ENCODE measurements at places on chromosomes 2 and 18.

DNA sequence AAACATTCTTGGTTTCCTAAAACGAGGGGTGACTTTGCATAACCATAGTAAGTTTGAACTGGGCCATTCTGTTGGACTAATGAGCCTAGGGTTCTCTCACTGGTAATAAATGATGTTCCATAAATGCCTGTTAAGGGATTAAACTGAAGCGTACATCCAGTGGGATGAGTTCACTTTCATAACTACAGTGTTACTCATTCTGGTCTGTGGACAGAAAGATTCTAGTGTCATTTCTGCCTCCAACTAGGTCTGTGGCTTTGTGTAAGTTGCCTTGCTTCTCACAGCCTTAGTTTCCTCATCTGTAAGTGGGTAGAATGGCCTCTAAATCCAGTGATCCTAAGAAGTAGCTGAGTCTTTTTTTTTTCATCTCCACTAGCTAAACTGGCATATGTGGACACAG, 1860.6 kb upstream of the PIK3C3 start:
- DNase-seq = peak; percentile 48

DNA sequence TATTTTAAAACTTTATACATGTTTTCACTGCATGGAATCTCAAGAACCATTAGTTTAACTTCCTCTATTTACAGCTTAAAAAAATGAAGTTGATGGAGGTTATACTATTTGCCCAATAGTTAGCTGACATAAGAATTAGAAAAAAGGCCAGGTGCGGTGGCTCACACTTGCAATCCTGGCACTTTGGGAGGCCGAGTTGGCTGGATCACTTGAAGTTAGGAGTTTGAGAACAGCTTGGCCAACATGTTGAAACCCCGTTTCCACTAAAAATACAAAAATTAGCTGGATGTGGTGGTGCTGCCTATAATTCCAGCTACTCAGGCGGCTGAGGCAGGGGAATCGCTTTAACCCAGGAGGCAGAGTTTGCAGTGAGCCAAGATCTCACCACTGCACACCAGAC, 125.1 kb upstream of the CDH19 start:
- DNase-seq = no peak

GRCh38 chr2:46512185-46512584, 32.8 kb downstream of the TMEM247 start:
- no peak for DNase-seq

GRCh38 chr2:3594493-3595281, at the start of gene COLEC11:
COLEC11 (plus strand) TSS chr2:3595112; CDS start chr2:3604341, 9,229 bp downstream.
- peak; percentile 11 for DNase-seq

GRCh38 chr18:76686737-76687231, 135.6 kb upstream of the ZNF236 start:
- DNase-seq = peak; percentile 61

DNA sequence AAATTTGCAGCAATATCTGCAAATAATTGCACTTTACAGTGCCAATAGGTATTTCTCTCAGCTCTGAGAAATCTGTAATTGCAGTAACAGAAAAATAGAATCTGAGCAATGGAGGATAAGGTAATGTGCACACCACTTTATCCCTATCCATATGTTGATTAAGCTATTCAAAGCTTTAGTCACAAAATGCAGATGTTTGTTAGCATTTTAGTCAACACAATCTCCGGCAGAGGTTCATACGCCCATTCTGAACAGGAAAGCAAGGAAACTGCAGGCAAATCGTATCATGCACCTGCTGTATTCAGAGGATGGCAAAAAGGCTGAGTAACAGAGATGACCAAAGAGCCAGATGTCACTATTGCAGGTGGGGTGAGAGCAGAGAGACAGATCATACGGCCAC, 566.2 kb upstream of the CDH2 start:
- DNase-seq = no peak

DNA sequence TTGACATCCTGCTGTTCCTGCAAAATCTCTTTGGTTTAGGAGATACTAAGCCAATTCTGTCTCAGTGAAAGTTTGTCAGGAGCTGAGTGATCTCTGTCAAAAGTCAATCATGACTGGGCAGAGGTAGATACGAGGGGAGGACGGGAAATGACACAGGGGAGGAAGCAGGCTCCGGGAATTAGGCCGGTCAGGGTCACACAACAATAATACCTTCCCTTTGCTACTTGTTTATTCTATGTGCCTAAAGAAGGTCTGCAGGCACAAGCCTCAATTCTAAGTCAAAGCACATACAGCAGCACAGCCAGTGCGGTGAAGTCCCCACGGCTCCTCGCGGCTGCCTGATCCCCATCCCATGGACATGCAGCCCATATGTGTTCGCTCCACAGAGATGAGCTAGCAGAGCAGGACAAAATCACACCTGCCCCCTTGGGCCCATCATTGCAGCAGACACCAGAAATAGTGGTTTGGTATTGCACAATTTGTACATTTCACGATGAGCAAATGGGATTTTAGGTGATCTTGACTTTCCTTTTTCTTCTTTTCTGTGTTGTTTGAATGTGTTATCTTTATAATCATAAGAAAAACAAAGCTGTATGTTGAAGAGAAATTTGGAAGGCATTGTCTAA, 141.4 kb downstream of the VAPA start:
- no peak for DNase-seq

GRCh38 chr18:11019295-11020105, 129.9 kb downstream of the PIEZO2 start:
- DNase-seq = no peak

- DNase-seq = peak; percentile 86
Observed at GRCh38 chr2:189254268-189254883, 74.8 kb upstream of the COL5A2 start.

- no peak for DNase-seq
Observed at GRCh38 chr2:164039270-164039669, 303.5 kb upstream of the FIGN start.

DNA sequence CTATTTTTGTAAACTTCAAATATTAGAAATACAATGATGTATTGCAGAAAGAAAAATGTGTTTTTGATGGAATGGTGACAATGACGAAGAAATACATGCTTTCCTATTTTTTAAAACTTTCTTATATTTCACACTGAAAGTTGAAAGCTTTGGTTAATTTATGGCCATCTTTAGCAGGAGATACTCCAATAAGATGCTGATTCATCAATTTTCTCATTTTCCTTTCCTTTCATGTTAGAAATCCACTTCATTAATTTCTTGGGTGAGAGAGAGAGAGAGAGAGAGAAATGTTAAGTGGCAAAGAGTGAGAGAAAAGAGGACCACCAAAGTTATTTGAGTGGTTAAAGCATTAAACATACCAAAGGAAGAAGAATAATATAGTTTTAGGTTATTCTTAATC, 28.6 kb upstream of the MAP2 start:
- no peak for DNase-seq

DNA sequence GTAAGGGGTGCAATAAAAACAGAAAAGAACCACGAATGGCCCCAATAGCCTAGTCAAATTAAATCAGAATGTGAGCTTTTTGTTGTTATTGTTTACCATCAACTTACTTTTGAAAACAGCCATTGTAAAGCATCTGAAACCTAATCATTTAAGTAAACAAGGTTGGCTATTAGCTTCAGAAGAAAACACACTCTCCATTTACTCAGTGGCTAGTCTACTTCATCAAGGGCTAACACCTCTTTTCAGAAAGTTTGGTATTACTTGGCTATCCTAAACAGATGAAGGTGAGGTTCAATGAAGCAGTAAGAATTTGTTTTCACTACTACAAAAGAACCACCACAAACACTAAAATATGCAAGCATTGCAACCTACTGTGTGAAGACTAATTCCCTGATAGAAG, 398.0 kb downstream of the CDH2 start:
- DNase-seq = no peak

GRCh38 chr2:72676341-72677025, 149.3 kb downstream of the EXOC6B start:
- peak; percentile 26 for DNase-seq

DNA sequence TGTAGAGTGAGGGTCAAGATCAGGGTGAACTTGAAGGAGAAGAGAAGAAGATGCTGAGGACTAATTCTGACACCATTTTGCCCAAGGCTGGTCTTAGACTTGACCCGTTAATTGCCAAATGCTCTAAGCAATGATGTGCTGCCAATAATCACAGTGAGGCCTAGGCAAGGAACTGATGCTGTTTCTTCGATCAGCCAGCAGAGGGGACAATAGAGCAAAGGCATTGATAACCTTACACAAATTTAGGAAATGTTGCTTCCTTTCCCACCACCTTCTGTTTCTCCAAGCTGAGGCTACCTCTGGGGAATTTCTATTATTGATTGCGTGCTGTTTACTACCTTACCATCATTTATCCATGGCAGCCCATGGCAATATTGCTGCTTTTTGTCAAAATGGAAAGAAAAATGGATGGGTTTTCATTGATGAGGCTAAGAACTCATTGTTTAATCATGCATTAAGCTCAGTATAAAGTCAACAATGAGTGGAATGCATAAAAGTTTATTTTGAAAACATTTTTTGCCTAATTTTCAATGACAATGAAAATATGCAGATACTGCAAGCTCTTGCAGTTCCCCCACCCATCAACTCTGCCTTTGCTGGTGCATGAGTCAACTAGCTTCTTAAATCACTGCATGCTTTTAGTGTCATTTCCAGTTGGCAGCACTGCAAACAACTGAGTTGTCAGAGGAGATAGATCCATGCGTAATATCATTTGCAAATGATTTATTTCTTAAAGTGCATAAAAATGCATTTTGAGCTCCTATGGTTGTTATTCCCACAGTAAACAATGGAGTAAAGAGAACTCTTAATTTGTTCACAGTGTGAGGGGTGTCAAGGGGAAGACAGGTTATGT, 116.4 kb upstream of the NYAP2 start:
- DNase-seq = peak; percentile 38

GRCh38 chr2:1374287-1374686, 39.0 kb upstream of the TPO start:
- DNase-seq = no peak

- no peak for DNase-seq
Observed at GRCh38 chr2:168392024-168392423, 64.0 kb upstream of the CERS6 start.

DNA sequence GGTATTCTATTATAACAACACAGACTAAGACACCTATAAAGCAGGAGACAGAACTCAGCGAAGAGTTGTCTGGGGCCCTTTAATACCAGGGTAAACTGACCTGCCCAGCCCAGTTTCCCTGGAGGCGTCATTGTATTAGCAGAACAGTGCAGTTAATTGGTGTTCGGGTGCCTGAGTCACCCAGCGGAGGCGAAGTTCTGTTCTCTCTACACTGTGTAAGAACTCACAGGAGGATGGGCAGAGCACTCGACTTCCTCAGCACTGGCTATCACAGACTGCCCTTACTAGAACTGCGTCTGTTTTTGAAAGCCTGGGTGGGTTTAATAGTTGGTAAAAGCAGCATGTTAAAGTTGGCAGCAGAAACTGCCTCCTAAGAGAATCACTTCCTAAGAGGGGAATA, 106.5 kb upstream of the ATP8B1 start:
- no peak for DNase-seq

GRCh38 chr2:59177748-59178147, 936.6 kb upstream of the FANCL start:
- no peak for DNase-seq

DNA sequence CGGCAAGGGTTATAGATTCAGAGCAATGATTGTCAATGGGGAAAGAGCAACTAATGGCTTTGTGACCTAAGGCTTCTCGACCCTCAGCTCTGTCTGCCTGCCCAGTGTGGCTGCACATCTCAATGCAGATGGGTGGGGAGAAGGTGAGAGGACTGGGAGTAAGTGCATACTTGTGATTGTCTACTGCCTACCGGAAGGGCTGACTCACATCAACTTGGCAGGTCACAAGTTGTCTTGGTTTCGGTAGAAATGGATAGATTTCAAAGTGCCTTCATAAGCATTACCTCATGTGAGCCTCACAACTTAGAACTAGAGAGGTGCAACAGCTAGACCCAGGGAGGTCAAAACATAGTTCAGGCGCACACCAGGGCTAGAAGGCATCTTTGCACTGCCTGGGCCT, 29.4 kb downstream of the STAT1 start:
- DNase-seq = peak; percentile 60

DNA sequence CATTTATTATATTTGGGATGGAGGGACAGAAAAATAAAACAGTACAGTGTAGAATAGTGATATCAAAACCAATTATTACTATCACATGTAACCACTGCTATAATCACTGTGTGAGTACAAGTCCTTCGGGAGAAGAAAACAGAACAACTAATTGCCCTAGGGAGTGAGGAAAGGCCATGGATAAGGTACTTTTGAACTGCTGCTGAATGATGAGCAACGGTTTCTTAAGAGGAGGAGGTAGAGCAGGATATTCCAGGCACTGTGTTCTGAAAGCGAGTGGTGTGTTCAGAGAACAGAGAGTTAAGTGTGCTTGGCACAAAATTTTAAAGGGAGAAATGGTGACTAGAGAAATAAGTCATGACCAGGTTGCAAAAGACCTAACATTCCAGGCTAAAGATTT, 134.2 kb downstream of the CALCRL start:
- DNase-seq = no peak

DNA sequence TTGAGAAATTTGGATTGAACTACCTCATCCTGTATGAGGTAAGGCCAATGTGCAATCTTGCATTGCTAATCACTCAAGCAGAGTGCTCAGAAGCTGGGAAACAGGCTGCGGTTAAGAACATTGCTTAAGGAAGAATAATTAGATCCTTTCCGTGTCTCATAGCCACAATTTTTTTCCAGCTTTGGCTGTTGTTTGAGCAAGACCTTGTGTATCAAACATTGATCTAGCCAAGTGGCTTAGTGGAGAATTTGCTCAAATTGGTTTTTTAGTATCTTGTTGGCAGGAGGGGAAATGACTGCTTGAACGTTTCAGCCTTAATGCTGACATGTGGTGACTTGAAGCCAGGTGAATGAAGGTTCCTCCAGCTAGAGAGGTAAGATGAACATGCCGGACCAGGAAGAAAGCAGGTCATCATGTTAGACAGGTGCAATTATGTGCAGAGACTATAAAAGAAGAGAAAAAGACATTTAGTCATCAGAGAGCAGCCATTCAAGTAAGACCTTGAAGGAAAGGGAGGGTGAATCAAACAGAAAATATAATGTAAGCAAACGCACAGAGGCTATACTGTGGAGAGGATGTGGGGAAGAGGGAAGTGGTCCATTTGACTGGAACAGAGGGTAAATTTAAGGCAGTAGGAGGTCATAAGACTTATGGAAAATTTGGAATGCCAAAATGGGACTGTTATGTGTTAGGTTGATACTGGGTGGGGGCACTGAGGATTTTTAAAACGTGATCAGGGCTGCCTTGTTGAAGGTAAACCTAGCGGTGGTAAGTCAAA, 98.9 kb upstream of the CYP1B1 start:
- DNase-seq = peak; percentile 99

GRCh38 chr18:79789901-79790890, 7.5 kb upstream of the KCNG2 start:
- no peak for DNase-seq

GRCh38 chr2:171515672-171516298, 6.5 kb upstream of the CYBRD1 start:
- DNase-seq = peak; percentile 45

- no peak for DNase-seq
Observed at GRCh38 chr2:238242731-238243495, 3.1 kb upstream of the HES6 start.

GRCh38 chr2:151289972-151290866, 751 bp upstream of the NMI start:
- no peak for DNase-seq

GRCh38 chr2:64524604-64525316, 632 bp downstream of the AFTPH start:
- DNase-seq = no peak

GRCh38 chr2:71531522-71532047, 78.2 kb downstream of the DYSF start:
- peak; percentile 48 for DNase-seq
